T-helper 1 cell (primary cell): ENCODE measurements at places on chromosomes 7 and 10.

DNA sequence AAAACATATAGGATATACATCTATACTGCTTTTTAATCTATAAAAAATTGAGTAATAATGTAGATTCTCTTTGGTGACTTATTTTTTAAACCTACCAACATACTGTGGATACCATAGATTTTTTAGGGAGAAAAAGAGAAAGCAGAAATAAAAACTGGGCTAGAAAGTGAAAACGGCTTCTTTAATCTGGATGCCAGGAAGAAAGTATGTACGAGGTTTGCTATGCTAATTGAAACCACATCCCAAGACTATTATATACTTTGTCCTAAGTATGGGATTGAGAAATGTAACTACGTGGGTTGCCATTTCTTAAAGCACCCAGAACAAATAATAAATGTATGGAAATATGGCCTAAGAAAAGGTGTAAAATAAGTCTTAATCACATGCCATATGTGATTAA is 129.0 kb upstream of the NFE2L3 start:
- DNase-seq: no peak

- DNase-seq: no peak
These were observed 998.3 kb downstream of the GATA3 start for GRCh38 chr10:9052767-9053166.

DNA sequence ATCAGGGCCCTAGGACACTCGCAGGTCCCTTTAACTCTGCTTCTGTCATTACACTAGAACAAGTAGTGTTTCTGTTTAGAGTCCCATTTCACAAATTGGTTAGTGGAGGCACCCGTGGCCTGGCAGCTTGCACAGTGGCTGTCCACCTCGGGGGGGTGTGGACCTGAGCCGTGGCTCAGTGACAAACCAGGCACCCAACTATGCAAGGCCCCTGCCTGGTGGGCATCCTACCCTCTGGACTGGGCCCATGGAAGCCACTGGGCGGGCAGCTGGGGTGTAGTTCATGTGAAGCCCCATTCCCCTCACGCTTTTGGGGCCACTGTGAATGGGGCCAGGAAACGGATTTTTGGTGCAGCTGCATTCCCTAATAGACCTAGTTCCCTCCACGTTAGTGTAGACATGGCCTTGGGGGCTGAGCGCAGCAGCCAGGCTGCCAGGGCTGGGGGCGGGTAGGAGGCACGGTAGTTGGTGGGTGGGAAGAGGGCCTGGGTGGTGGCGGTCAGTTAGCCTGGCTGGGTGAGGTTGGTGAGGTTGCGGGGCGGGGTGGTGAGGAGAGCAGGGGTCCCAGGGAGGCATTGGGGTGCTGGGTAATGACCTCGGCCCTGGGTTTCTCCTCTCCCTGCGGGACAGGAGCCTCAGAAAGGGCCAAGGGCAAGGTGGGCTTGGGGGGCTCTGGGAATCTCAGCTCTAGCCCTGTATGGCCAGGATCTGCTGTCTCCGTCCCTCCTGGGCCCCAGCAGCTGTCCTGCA is 18.7 kb downstream of the ZNF316 start:
- no peak for DNase-seq

DNA sequence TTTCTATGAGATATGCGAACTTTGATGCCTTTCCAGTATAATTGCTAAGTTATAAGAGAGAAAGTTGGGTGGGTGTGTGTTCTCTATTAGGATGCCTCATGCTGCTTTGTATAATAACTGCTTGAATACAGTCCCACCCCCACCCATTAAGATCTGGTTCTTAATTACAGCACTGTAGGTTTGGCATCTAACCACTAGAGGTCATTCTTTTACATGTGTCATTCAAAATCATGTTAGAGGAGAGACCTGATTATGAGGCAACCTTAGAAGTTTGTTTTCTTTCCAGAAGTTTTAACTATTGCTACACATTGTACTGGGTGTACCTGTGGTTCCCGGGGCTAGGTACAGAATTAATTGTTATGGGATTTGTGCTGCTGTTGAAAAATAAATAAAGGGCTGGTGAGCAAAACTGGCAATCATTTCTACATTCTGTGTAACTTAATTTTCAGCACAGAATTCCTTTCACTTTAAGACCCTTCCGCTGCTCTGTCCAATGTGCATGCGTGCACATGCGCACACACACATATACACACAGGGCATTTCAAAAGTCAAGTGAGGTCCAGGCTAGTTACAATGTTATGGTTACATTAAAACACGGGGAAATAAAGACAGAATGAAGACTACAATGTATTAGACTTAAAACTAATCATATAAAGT is 1156.3 kb downstream of the SORCS3 start:
- no peak for DNase-seq

- DNase-seq: no peak
These were observed 180.0 kb downstream of the FGFR2 start for GRCh38 chr10:121418126-121418777.

GRCh38 chr10:18610517-18610916 is 40.9 kb downstream of the NSUN6 start:
- no peak for DNase-seq

- DNase-seq: no peak
These were observed 46.7 kb downstream of the CARD11 start for GRCh38 chr7:2997014-2997413.
